Activated CD4-positive, alpha-beta T cell treated with anti-CD3 and anti-CD28 coated beads for 36 hours (primary cell): ENCODE measurements at places on chromosomes 2 and 18.
A peak's percentile ranks its signal among the peaks of the same experiment; 100 is the strongest.

- DNase-seq = no peak
These were observed 24.6 kb downstream of the NPAS2 start for GRCh38 chr2:100844514-100844913.

- no peak for DNase-seq
These were observed 204.8 kb downstream of the RBM43 start for GRCh38 chr2:151056870-151057269.

- DNase-seq = peak; percentile 25
These were observed 30.9 kb upstream of the COL5A2 start for GRCh38 chr2:189210250-189211087.

DNA sequence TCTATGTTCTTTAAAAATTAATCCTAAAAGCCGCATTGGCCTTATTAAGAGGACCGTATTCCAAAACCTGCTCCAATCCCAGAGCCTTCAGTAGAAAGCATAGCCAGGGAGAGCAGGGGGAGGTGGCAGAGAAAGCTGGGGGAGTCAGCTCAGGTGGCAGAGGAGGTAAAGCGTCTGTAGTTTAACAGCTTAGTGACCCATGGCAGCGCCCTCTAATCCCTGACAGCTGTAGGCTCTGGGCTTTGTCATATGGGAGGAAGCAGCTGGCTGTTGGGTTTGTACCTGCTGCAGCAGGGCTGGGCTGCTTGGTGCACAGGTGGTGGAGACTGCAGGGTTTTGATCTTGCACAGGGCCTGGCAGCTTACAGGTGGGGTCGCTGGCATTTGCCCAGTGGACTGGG lies 50.6 kb downstream of the THNSL2 start:
- DNase-seq = no peak

DNA sequence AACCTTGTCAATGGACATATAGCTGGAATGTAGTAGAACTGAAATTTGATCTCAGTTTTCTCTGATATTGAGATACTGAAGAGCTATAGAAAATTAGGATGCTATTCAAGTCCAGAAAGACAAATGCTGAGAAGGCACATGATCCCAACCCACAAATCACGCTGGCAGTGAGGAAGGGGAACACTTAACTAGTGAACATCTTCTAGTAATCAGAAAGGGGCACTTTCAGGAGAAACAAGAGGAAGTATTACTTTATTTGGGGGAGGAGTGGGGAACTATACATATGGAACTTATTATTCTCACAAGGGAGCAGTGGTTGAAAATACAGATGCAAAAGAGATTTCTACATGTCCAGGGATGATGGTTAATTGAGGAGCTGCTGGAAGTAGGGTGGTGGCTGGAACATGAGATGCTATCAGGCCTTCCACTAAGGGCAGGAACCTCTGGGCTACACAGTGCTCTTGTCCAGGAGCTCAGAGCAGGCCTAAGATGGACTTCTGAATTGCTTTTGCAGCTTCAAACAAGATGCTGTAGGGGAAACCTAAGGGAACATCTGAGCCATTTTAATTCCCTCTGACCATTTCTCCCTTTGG lies 79.3 kb downstream of the TGFA start:
- DNase-seq = no peak

- DNase-seq = peak; percentile 68
These were observed 752 bp upstream of the CYTIP start for GRCh38 chr2:157444641-157445040.

DNA sequence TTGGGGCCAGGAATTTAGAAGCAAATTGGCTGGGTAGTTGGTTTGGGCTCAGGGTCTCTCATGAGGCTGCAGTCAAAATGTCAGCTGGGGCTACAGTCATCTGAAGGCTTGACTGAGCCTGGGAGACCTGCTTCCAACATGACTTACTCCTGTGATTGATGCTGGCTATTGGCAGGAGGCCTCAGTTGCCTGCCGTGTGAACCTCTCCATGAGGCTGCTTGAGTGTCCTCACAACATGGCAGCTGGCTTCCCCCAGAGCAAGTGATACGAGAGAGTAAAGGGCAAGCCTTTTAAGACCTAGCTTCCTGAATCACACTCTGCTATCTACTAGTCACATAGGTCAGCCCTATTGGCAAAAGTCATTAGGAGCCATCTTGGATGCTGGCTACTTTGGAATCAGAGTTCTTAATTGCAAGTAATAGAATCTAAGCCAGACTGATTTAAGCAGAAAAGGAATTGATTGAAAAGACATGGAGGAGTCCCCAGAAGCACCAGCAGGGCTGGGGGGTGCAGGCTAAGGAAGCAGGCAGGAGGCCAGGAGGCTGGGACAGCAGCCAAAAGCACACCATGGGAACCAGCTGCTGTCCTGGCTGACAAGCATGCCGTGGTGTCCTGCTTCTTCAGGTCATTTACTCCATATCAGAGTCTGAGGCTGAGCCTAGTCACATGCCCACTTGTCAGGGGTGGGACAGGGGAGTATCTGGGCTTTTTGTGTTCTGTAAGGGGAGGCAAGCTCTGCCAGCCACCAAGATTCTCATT lies 7.8 kb upstream of the GIGYF2 start:
- no peak for DNase-seq

DNA sequence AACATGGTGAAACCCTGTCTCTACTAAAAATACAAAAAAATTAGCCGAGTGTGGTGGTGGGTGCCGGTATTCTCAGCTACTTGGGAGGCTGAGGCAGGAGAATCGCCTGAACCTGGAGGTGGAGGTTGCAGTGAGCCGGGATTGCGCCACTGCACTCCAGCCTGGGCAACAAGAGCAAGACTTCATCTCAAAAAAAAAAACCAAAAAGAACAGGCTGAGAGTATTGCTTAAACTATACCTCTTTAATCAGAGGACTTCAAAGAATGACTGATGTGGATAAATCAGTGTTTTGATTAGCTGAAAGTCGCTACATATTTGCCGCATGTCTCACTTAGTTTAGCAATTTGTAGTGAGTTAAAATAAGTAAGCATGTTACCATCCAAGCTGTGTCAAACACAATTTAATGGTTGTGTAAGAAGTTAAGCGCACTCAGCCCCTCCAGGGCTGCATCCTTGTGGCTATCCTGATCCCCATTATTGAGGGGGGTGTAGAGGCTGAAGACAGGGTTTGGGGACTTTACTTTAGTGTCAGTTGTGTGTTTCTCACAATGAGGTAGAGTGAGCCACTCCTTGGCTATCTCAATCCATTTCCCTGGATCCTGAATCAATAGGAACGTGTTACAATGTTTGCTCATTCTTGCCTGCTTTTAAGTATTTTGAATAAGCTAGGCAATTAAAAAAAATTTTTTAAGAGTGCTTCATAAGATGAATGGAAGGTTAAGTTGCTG lies 11.0 kb upstream of the FARP2 start:
- DNase-seq = no peak

- no peak for DNase-seq
These were observed 368.0 kb upstream of the MYT1L start for GRCh38 chr2:2699121-2699505.

DNA sequence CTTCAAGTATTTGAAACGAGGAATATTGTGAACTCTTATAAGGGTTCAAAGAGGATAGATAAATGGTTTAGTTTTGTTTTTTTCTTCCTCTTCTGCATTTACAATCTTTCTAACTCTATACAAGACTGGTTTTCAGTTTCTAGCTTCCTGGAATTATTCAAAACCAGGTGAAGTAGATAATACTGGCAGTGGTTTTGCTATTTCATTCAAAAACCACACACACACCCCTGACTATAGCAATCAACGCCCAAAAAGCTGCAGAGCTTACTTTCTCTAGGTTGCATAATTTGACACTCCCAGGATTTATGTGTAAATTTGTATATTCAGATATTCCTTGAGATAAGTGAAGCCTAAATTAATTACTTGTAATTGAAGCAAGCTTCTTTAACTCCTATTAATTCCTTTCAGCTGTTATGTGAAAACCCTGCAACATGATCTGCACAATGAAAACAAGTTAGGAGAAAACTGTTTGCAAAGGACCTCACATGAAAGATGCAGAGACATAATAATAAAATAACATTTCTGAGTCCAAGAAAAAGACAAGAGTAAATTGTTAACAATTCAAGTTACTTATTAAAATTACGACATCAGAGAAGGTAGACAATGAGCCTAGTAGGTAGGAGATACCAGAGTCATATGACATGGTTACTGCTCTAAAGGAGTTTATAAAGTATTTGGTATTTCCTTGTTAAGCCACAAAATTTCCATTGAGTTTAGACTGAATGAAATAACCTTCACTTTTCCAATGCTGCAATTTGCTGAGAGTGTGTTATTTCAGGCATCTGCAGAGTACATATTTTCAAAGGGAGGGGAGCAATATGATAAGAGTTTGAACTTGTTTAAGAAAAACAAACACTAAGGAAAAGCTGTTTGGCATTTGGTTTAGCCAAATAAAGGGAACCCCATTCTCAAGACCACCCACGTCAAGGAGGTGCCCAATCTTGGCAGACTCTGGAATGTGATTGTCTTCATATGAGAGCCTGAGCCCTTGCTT lies 1.6 kb upstream of the NFE2L2 start:
- DNase-seq = no peak

GRCh38 chr2:40488101-40488601 lies 36.3 kb upstream of the SLC8A1 start:
- no peak for DNase-seq

DNA sequence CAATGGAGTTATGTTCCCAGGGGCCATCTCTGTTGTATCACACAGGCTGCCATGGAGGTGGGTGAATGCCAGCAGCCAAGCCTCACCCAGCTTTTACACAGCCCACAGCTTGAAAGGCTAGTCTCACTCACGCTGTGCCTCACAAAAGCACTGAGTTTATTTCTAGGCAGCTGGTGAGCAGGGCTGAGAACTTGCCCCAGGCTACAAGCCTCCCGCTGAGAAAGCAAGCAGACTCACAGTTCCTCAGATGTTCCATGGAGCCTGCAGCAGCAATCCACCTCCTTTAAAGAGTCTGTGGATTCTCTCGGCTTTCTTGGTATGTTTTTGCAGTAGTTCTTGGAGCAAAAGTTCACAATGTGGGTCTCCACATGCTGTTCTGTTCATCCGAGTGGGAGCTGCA lies 40.9 kb upstream of the ALKAL2 start:
- no peak for DNase-seq
